ENCODE measurements at places on chromosomes 7 and 10.

DNA sequence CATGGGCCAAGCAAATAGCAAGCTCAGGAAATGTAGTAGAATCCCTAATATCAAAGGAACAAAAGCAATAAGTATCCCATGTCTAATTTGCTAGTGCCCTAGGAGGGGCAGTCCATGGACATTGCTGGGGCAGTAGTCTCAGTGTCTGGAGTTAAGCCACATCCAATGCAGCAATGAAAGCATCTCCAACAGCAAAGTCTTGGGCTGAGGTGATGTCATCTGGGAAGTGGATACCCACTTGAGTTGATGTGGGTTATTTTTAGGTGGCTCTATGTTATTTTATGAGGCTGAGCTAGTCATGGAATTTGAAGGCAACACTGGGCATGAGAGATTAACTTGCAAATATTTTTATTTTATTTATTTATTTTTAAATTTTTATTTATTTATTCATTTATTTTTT lies 540.0 kb downstream of the ETV1 start:
- DNase-seq: no peak

DNA sequence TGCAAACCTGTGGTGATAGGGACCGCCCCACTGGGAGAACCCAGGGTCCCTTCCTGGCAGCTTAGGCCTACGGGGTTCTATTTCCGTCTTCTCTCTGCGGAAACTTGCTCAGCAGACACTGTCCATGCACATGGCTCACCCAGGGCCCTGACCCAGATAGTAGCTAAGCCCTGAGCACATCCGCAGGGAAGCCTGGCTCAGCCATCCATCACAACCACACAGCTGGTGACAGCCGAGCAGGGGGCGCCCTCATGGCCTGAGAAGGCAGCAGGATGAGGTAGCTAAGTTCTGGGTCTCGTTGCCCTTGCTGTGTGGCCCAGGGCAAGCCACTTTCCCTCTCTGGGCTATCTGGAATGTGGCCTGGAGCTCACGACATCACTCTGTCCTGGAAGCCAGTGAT lies 23.3 kb downstream of the NPTX2 start:
- DNase-seq: no peak

GRCh38 chr7:131497454-131497853 lies 59.0 kb downstream of the PODXL start:
- no peak for DNase-seq

- DNase-seq: no peak
Observed at GRCh38 chr7:95577137-95577536, 19.2 kb downstream of the PDK4 start.

DNA sequence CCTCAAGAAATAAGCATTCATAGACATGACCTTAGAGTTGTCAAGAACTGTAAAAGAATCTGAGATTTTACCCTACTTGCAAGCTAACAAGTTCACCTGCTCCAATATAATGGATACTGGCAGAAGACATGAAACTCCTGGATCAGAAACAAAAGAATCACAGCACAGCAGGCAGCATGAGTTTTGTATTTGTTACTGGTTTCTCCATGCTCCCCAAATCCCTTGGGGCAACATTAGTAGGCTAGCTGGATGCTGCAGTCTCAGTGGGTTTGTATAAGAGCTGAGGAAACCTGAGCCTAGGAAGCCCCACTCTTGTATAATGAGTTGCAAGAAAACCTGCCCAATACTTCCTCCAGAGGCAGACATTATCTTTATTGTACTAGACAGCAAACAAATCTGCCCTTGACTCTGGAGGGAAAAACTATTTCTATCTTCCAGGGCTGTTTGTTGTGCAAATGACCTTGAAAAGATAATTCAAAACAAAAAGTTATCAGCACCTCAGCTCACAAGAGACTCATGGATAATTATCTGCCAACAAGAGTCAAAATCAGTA lies 64.8 kb downstream of the ABLIM1 start:
- DNase-seq: no peak

DNA sequence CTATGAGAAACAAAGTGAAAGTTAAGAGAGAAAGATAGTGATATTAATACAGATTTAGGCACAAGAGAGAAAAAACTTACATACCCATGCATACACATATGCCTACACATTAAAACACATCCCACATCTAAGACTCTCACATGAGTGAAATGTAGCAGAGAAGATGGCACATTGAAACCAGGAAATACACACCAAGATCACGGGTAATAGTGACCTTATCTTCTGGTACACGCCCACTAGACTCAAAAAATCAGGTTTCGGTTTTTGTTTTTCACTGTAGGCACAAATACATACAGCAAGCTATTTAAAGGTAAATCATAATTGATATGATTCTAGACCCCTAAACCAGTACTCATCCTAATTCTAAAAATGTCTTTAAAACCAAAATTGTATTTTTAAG lies 225.2 kb upstream of the TAC1 start:
- no peak for DNase-seq

DNA sequence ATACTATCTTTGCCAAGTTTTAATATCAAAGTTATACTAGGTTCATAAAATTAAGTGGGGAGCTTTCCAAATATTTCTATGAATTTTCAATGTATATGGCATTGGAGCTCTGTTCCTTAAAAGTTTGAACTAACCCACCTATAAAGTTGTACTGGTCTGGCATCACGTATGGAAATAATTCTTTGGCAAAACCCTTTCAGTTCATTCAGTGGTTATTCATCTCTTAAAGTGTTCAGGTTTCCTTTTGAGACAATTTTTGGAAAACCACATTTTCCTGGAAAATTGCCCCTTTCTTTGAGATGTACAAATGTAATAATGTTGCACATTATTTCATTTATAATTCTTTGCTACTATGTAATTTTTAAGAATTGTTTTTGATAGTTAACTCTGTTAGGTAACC lies 62.5 kb upstream of the INPP5A start:
- DNase-seq: no peak

- DNase-seq: no peak
Observed at GRCh38 chr10:5547681-5547930, 22.8 kb downstream of the CALML3 start.

GRCh38 chr10:50918529-50918928 lies 33.1 kb upstream of the A1CF start:
- no peak for DNase-seq

GRCh38 chr10:118207470-118208007 lies 134.6 kb downstream of the FAM204A start:
- no peak for DNase-seq

DNA sequence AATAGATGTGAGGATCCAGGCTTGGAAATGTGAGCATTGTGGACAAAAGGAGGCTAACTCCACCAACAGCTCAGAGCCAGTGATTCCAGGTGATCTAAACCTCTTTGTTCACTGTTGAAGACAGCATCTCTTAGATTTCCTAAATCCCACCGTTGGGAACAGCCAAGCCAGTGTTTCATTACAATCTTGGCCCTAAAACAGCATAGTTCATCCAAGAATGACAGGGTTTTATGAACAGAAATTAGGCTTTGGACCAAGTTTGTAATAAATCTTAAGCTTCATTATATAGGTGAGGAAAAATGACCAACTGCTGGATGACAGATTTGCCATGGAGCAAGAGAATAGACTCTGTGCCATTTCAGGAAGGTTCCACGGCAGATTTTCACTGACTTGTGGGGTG lies 65.8 kb downstream of the MTURN start:
- no peak for DNase-seq

DNA sequence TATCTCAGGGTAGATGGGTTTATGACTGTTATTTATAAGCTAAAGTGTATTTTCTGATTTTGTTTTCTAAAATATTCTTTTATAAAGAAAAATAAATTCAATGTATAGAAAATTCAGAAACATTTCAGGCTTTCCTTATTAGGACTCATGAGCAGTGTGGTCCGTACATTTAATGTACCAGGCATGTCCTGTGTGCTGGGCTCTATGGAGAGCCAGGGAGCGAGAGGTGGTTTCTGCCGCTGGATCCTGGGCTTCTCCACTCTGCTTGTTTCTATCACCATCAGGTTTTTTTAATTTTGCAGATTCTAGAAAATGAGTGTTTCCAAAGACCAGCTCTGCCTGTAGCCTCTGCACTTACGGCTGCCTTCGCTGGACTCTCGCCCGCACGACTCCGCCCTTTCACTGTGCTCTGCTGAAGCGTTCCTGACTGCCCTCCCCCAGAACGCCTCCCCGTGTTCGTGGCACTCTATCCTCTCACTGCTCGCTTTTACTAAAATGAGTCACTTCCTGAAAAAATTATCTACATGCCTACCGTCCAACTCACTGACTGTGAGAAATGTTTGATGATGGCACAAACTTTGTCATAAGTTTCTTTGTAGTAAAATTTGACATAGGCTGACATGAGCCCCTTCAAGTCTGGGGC lies 188.5 kb downstream of the ZMYND11 start:
- DNase-seq: no peak

DNA sequence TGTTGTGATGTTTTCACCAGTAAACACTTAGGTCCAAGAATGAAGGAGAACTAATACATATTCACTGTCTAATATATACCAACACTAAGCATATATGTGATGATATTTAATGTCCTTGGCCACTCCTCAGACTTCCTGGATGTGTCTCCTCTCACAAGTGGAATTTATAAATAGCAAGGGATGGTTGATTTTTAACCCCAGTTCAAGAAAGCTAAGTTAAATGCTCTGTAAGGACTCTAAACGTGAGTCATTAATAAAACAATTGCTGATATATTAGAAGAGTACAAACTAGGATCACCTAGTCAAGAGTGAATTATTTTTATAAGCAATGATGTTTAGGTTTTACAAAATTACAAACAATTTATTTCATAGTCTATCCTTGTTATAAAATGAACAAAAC lies 355.9 kb upstream of the TMEM229A start:
- DNase-seq: no peak

GRCh38 chr10:68792115-68792514 lies 35.2 kb upstream of the STOX1 start:
- no peak for DNase-seq

Data from right renal pelvis (tissue), 4 donors.